ENCODE measurements at places on chromosomes 4 and X.

DNA sequence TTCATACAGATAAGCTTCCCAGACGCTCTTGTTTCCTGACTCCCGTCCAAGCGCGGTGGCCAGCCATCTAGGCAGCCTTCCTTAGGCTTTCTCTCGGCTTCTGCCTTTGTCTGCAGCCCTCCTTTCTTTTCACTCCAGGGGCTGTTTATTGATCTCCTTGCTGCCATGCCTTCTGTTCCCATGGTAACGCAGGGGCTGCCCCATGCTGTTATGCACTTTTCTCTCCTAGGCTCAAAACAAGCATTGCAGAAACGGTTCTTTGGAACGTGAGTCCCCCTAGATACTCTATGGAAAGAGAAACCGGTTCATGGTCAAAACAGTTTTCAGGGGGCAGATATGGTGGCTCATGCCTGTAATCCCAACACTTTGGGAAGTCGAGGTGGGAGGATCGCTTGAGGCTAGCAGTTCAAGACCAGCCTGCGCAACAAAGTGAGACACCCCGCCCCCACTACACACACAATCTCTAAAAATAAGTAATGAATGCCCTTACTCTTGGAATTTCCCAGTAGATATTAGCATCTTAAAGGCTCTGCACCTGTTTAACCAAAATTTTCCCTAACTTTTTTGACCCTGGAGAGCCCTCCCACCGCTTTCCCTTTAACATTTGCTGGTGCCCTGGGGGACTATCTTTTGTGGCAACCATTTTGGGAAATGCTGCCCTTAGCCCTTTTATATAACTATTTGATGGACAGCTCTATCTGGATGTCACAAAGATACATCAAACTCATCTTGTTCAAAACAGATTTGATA, 53.9 kb upstream of the ZNF157 start:
- H3K27ac ChIP-seq = no peak overlapping the region
- no peaks in the 10 kb centered on the region for H3K27me3 ChIP-seq
- H3K4me1 ChIP-seq = no peaks in the 10 kb centered on the region
- no peak overlapping the region for H3K4me3 ChIP-seq

DNA sequence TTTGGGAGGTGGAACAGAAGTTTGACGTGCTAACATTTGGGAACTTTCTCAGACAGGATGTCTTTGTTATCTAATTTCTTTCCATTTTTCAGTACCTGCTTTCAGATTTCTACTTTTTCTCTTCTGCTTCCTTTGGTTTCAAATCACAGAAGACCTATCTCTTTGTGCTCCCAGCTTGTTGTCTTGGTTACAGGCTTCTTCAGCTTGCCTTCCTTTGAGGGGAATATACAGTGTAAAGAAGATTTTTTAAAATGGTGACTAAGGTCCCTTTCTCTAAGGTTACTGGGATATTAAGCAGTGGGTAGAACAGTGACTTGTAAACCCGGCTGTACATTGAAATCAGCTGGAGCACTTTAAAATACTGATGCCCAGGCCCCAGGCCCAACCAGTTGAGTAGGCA, 48.0 kb downstream of the TMEM164 start:
- no peaks in the 10 kb centered on the region for H3K36me3 ChIP-seq
- no peak overlapping the region for H3K27ac ChIP-seq
- DNase-seq = no peak
- H3K4me3 ChIP-seq = no peak overlapping the region

- H3K36me3 ChIP-seq = no peaks in the 10 kb centered on the region
- no peak overlapping the region for H3K27ac ChIP-seq
- H3K27me3 ChIP-seq = no peaks in the 10 kb centered on the region
- DNase-seq = no peak
Observed at GRCh38 chr4:98540803-98541202, 117.6 kb downstream of the TSPAN5 start.

DNA sequence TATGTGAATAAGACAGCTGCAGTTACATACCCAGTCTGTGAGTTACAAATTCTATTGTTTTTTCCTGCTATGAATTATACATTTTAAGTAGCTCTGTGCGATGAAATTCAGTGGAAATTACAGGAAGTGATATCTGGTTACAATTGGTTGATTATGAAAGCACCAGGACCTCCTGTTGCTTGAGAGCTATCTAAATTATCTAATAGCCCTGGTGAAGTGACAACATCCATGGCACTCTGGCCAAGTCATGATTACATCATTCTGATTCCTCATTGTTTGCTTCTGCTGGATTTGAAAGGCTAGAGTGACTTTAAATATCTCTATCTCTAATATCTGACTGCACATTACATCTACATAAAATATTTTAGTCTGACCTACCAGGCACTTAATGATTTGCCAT, 515.0 kb downstream of the CFAP47 start:
- H3K27me3 ChIP-seq = no peaks in the 10 kb centered on the region
- no peak for DNase-seq
- no peaks in the 10 kb centered on the region for H3K36me3 ChIP-seq
- H3K4me3 ChIP-seq = no peak overlapping the region
- peaks cover 7% of the 10 kb centered on the region for H3K4me1 ChIP-seq

DNA sequence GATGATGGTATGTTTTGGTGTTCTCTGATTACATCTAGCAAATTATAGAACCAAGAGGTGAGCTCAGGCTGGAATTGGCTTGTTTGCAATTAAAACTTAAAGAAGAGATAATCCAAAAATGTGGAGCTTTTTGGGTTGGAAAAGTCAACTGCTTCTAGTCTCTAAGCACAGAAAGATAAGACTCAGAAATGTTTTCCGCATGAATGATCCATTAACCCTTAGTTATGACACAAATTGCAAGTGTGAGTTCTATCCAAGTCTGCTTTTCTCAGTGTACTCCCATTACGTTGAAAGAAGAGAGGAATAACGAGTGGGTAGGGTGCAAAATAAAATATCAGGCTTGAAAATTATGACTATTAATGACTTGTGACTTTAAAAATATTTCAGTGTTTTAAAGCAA, 38.5 kb downstream of the HPGD start:
- no peaks in the 10 kb centered on the region for H3K36me3 ChIP-seq
- no peak for DNase-seq
- no peak overlapping the region for H3K27ac ChIP-seq
- no peaks in the 10 kb centered on the region for H3K4me1 ChIP-seq
- H3K4me3 ChIP-seq = no peak overlapping the region

GRCh38 chr4:133929531-133930239, 271.9 kb downstream of the PABPC4L start:
- no peak overlapping the region for H3K27ac ChIP-seq
- DNase-seq = peak; percentile 18
- H3K4me1 ChIP-seq = no peaks in the 10 kb centered on the region
- H3K27me3 ChIP-seq = no peaks in the 10 kb centered on the region

DNA sequence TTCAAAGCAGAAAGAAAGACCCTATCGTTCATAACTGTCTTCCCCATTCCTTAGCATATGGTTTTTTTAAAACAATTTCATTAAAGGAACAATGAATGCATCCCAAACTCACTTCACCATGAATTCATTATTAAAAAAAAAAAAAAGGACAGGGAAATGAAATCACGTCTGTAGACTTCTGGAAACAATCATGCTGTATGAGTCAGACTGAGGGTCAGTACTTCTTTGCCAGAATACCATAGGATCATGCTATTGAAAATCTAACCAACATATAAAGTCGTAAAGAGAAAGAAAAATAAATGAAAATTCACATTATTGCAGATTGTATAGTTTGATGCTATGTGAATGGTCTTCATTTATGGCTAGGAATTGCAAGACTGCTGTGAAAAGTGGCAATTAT, 144.4 kb downstream of the PCDH18 start:
- peak; percentile 15 for DNase-seq
- H3K4me3 ChIP-seq = no peak overlapping the region
- no peak overlapping the region for H3K27ac ChIP-seq
- no peaks in the 10 kb centered on the region for H3K27me3 ChIP-seq
- no peaks in the 10 kb centered on the region for H3K36me3 ChIP-seq

DNA sequence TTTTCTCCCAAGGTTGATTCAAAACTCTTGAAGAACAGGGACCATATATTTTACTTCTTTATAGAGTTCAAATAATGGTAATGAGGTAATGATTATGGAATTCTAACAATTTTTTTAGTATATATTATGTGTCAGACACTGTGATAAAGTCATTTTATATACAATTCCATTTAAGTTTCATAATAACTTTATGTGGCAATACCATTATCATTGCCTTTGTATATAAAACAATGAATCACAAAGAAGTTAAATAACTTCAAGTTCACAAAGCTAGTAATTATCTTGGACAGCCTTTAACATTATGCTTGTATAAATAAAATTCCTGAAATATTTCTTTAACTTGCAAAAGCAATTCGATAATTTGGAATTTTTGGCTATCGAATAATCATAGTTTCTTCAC, 20.6 kb downstream of the MAGEC1 start:
- no peaks in the 10 kb centered on the region for H3K4me1 ChIP-seq
- H3K27ac ChIP-seq = no peak overlapping the region
- no peaks in the 10 kb centered on the region for H3K27me3 ChIP-seq
- H3K36me3 ChIP-seq = no peaks in the 10 kb centered on the region
- H3K4me3 ChIP-seq = no peak overlapping the region

Data from mesenchymal stem cell (in vitro differentiated cells and primary cell).